ENCODE measurements at places on chromosomes 11 and 22.

- DNase-seq = no peak
Observed at GRCh38 chr11:33500332-33500731, 200.3 kb downstream of the C11orf91 start.

- DNase-seq = no peak
Observed at GRCh38 chr22:45876136-45877035, 100.6 kb downstream of the WNT7B start.

GRCh38 chr11:67270256-67271204 is 4.3 kb downstream of the GRK2 start:
- DNase-seq = no peak

- DNase-seq = no peak
Observed at GRCh38 chr11:125320347-125321076, 156.0 kb downstream of the PKNOX2 start.

- DNase-seq = no peak
Observed at GRCh38 chr11:122813176-122813893, 25.0 kb upstream of the CRTAM start.

Measured in HepG2 (cell line).